ENCODE measurements at places on chromosomes 1 and 21.

GRCh38 chr1:200153277-200154055, 126.0 kb downstream of the NR5A2 start:
- no peak for DNase-seq

DNA sequence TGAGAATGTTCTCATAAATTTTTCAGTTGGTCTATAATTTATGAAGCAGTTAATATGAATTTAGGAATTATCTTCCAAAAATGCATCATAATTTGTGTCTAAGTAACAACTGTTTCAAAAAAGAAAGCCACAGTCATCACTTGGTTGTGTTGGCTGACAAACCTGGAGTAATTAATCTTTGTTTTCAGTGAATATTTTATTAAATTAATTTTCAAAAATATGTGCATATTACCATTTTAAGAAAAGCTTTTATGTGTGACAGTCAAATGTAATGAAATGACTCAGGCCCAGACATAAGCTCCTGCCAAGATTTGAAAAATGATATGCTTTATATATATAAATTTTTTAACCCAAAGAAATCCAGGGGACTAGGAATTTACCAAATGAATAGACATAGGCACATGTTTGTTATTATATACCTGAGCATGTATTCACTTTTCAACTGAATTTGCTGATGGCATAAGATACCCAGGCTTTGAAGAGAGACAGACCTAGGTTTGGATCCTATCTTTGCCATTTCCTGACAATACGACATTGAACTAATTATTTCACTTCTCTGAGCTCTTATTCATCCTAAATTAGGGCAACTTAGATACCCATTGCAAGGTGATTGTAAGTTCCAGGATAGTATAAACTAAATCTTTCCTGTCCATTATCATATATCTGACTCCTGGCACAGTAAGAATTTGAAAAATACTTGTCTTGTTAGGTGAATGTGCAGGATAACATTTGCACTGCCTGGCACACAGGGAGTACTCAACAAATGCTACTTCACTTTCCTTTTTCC, 729.5 kb upstream of the ADGRL2 start:
- DNase-seq, result no peak

- DNase-seq, result no peak
Observed at GRCh38 chr1:211548321-211549091, 30.5 kb downstream of the SLC30A1 start.

- DNase-seq, result no peak
Observed at GRCh38 chr21:24205319-24205718, 1402.0 kb downstream of the MRPL39 start.

DNA sequence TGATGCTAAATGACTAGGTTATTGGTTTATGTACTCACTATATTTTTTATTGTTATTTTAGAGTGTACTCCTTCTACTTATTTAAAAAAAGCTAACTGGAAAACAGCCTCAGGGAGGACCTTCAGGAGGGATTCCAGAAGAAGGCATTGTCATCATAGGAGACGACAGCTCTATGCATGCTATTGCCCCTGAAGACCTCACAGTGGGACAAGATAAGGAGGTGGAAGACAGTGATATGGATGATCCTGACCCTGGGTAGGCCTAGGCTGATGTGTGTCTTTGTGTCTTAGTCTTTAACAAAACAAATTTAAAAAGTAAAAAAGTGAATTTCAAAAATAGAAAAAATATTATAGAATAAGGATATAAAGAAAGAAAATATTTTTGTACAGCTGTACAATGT, 155.7 kb upstream of the CD34 start:
- no peak for DNase-seq

DNA sequence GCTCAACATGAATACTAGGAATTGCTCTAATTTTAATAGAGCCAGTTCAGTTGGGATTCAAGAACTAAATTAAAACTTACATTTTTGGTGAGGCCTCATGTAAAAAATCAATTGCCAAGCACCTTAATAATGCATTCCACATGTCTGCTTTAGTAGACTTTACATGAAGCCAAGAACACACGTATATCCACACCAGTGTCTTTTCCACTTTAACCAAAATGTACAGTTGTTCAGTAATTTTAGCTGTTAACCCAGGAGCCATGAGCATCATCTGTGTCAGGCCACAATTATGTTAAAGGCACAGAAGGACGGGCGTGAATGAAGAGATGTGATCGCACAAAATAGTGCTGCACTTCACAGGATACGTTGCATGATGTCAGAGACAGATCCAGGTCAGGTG, 136.7 kb downstream of the TLR5 start:
- DNase-seq, result no peak

DNA sequence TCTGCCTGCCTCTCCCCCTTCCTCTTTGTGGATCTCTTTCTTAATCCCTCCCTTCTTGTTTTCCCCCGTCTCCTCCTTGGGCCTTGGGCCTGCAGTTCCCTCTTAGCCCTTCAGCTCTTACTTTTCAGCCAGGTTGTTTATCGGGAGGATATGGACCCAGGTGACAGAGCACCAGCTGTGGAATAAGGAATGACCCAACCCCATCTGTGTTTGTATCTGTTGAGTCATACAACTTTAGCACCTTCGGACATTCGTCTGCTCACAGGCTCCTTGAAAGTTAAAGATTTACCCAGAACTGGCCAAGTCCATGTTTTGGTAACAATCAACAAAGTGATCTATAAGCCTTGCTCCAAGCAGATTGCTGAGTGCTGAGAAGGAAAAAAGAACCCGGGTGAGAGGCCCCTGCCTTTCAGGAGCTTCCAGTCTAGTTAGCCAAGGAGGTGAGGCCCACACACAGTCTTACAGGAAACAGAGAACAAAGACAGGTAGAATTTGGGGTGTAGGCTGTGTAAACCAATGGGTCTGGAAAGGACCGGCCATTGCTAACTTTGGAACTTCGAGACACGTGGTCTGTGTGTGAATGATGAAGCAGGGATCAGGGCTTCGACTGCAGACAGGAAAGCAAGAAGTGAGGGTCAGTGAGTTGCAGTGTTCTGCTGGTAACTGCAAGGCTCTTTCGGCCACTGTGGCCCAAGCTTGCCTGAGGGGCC, 66.7 kb upstream of the F3 start:
- no peak for DNase-seq

DNA sequence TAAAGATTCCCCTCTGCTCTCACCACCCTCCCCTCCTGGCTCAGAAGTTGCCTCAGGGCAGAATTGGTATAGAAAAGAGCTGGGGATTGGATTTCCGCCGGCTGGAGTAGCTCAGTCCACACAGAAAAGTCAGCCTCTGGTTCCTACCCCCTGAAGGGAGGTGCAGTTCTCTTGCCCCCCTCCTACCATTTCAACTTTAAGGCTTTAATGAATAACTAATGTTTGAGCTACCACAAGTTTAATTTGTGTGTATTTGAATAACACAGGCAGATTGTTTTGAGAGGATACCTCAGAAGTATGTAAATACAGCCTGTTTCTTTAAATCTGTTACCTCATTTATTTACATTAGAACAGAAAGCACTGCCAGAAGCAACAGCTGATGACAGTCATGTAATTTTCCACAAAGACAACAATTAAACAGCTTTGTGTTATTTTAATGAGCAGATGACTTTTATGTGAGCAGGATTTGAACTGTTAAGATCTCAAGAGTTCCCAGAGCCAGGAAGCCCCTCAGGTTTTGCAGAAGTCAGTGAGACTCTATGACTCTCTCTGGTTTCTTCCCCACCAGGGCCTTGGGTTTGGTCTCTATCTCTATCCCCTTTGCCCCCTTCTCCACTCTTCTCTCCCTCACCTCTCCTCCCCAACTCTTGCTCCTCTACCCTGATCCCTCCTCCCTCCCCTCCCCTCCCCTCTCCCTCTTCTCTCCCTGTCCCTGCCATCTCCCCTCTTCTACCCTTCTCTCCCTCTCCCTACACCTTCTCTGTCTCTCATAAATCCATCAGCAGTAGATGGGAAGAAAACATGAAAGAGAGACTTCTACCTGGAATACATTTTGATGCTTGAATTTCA, 26.3 kb downstream of the DUSP10 start:
- no peak for DNase-seq

DNA sequence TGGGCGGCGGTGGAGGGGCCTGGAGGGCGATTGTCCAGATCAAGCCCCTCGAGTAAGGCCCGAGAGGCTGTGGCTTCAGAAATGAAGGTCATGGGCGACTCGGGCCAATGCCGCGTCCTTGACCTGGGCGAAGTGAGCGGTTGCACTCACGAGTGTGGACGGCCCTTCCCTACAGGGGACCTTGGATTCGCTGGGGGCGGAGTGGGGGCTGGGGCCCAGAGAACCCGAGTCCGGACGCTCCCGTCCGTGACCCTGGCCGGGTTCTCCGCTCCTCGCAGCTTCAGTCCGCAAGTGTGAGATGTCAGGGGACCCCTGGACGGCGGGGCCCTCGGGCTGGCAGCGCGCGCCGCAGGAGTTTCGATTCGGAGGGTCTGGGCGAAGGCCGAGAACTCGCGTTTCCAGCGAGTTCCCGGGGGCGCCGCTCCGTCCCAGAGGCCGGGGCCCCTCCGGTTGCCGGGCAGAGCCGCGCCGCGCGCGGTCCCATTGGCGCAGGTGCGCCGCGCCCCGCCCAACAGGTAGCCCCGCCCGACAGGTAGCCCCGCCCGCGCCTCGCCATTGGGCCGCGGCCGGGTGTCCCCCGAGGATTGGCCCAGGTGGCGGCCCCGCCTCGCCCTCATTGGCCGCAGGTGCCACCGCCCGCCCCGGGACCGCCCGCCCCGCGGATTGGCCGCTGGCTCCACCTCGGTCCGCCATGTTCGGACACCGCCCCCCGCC, at the start of gene PRKCZ:
Gene PRKCZ (plus strand): TSS at position 694 of the 714 bp plus-strand sequence. CDS start 220 bp downstream, outside the sequence.
- DNase-seq, result peak; percentile 86

- DNase-seq, result no peak
Observed at GRCh38 chr1:29120947-29121485, 2.7 kb downstream of the TMEM200B start.

DNA sequence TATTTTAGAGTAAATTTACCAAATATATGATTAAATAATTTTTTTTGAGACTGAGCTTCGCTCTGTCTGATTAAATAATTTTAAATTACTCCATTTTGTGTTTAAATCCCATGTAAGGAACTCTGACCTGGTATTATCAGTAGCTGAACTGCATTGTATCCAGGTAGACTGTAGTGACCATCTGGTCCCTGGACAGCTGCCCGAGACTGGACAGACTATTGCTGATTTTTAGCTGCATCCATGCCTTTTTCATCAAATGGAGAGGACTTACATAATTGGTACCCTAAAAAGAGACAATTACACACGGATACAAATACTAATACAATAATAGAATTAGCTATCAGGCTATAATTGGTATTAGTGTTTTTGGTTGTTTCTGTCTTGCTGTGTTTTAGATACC, 20.6 kb downstream of the OLFM3 start:
- DNase-seq, result no peak

DNA sequence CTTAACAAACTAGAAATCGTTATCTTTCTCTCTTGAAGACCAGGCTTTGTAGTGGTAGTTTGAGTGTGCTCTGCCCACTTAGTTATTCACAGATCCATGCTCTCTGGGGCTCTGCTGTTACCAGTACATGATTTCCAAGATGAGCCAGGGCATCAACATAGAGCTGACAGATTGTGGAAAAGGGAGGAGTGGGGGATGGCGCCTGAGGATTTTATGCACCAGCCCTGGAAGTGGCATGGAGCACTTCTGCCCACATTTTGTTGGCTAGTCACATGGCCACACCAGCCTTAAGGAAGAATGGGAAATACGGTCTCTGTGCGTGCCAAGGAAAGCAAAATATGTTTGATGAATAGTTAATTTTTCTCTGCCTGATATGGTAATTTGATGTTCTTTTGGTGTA, 18.2 kb downstream of the TSNAX start:
- no peak for DNase-seq

GRCh38 chr1:16405441-16405840, 31.8 kb downstream of the SPATA21 start:
- DNase-seq, result no peak

DNA sequence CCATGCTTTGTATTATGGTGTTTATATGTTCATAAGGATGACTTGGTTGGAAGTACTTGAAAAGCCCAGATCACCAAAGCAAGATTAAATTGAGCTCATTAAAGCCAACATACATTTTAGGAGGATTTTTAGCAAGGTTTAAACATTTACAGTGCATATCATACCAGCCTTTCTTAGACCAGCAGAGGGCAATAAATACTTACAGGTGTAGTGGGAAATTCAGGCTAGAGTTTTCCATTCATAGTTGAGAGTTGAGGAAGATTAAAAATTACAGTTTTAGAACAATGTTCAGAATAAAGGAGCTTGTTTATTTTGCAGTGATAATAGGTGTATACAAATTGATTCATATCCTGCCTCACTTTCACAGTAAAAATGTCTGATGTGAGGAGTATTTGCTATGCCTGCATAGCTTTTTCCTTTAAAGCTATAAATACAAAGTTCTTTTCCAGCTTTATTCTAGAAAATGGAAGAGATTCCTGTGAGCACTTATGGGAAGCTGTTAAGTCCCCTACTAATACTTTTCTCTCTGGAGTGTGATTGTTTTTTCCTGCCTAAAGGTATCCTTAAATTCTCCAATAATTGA, 35.3 kb downstream of the DTL start:
- no peak for DNase-seq

GRCh38 chr1:54931275-54931840, 44.4 kb upstream of the DHCR24 start:
- DNase-seq, result no peak

DNA sequence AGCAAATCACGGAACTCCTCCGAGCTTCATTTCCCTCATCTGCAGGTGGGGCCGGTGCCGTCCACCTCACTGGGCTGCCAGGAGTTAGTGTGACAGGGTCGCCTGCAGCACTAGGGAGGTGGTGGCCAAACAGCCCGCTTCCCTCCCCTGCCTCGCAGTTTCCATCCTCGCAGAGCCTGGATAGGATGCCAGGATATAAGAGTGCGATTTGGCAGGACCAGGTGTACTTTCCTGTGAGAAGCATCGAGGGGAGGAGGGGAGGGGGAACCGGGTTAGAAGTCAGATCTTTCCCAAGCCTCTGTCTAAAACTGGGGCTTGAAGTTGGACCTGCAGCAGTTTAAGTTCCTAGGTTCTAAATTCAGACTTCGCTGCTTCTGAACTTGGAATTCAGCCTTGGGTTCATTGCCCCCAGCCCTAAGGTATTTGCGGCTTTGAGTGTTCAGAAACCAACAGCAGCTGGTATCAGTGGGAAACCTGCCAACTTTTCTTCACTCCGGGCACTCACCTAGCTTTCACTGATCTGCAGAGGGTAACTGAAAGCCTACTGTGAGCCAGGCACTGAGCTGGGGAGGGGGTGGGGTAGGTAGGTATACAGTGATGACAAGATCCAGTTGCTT, 1.7 kb upstream of the JUN start:
- DNase-seq, result no peak

DNA sequence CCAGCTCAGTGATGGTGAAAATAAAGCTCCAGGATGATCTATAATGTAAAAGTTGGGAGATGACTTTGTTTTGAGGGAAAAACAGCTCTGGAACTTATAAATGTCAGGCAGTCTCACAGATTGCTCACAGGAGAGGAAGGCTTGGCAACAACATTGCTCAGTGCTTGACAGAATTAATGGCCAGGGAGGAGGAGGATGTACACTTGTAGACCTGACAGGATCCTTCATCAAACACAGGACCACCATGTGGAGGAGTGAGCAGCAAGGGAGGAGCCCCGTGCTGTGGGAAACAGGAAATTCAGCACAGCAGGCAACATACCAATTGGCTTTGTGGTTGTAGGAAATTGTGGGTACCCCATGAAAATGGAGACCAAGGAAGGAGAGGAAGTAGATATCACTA, 291.8 kb upstream of the CAMK1G start:
- DNase-seq, result no peak

GRCh38 chr21:31898933-31899630, 26.3 kb downstream of the HUNK start:
- no peak for DNase-seq

- no peak for DNase-seq
Observed at GRCh38 chr1:30905916-30906620, 2.5 kb downstream of the SDC3 start.

- DNase-seq, result no peak
Observed at GRCh38 chr21:28858424-28858823, 134.3 kb downstream of the LTN1 start.

GRCh38 chr1:60090655-60091054, 17.1 kb upstream of the C1orf87 start:
- DNase-seq, result no peak

All from stimulated activated CD8-positive, alpha-beta memory T cell treated with anti-CD3 and anti-CD28 coated beads, Interleukin-7, amount 100 ng/mL, for 48 hours (primary cell).